ENCODE measurements at places on chromosomes 12 and 14.
A peak's percentile ranks its signal among the peaks of the same experiment; 100 is the strongest.

DNA sequence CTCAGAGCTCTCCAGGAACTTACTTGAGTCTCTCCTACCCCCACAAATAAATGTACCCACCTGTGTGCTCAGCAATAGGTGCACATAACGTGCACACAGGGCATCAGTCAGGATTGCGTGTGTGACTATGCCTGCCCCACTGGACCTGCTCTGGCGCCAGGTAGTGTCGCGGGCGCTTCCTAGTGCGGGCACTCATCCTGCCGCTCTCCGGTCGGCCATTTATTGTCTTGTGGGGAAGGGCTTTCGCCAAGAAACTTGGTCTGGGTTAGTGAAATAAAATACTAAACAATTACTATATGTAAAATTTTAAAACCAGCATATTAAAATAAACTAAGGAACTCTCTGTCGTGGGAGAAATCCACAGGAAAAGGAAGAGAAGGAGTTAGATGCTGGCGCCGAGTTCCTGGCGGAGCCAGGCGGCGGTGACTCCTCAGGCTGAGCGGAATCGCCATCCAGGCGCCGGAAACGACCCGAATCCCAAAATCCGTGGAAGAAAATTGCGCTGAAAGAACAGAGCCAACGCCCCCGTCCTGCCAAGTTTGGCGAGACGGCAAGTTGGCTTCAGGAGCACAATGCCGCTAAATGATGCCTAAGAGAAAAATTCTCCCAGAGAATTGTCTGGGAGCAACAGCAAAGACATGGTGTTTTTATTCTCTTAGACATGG, 7.9 kb upstream of the HOXC13 start:
- no peak for DNase-seq

GRCh38 chr12:30134229-30134628, 350.5 kb upstream of the TMTC1 start:
- DNase-seq: no peak

DNA sequence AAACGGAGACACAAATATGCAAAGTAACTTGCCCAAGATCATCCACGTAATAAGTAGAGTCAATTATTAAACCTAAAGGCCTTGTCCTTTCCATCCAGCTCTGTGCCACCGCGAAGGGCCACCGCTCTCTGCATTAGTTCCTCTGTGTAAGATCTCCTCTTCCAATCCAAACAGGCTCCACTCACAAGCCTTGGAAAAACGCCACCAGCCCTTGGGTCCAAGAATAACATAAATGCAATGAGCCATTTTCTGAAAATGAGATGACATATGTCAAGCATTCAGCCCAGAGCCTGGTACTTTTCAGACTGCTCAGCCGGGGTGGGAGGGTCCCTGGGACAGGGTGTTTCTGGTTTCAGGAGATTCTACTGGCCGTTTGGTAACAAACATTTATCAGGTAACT, 30.0 kb downstream of the DGLUCY start:
- no peak for DNase-seq

DNA sequence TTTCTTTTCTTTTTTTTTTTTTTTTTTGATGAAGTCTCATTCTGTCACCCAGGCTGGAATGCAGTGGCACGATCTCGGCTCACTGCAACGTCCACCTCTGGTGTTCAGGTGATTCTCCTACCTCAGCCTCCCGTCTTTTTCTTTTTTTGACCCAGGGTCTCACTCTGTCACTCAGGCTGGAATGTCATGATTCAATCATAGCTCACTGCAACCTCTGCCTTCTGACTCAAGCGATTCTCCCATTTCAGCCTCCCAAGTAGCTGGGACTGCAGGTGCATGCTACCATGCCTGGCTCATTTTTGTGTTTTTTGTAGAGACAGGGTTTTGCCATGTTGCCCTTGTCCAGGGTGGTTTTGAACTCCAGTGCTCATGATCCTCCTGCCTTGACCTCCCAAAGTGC, 12.0 kb downstream of the FUT8 start:
- DNase-seq: no peak

DNA sequence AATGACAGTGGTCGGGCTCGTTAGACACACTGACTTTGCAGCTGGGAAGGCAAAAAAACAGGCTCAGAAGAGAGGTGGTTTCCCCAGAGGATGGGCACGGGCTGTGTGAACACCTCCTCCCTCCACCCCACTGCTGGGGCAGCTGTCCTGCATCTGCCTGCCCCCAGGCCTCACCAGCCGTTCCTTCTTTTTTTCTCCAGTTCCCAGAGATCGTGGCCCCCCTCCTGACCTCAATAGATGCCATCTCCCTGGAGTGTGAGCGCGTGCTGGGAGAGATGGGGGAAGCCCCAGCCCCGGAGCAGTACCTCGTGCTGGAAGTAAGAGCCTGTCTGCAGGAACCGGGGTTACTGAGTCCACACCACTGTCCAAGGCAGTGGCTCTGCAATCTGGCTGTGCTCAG, 17.4 kb downstream of the MVK start:
- DNase-seq: no peak

DNA sequence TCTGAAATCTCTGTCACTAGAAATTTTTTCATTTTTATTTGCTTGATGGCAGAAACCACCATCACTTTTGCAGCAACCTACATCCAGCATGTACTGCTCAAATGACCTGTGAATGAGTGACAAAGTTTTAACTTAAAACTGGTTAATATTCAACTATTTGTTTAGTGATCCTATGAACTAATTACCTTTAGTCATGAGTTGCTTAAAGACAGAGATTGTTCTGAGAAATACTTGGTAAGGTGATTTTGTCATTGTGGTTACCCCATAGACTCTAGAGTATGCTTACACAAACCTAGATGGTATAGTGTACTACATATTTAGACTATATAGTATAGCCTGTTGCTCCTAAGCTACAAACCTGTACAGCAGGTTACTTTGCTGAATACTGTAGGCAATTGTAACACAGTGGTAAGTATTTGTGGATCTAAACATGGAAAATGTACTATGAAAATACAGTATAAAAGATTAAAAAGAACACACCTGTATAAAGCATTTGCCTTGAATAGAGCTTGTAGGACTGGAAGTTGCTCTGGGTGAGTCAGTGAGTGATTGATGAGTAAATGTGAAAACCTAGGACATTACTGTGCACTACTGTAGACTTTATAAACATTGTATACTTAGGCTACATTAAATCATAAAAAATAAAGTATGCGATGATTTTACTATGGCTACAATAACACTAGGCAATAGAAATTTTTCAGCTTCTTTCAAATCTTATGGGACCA, 256.6 kb upstream of the PPFIA2 start:
- no peak for DNase-seq

GRCh38 chr12:107955966-107956643, 173.0 kb upstream of the WSCD2 start:
- DNase-seq: no peak

DNA sequence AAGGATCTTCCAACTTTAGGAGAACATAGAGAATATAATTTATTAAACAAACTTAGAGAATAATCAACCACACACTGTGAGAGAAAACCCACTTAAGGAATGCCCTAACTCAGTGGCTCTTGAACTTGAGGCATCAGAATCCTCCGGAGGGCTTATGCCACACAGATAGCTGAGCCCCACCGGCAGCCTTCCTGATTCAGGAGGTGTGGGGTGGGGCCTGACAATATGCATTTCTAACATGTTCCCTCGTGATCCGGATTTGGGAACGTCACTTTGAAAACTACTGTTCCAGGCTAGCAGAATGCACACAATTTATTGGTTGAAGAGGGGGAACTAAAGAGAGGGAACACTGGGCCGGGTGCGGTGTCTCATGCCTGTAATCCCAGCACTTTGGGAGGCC, 2.0 kb upstream of the SOAT2 start:
- no peak for DNase-seq

DNA sequence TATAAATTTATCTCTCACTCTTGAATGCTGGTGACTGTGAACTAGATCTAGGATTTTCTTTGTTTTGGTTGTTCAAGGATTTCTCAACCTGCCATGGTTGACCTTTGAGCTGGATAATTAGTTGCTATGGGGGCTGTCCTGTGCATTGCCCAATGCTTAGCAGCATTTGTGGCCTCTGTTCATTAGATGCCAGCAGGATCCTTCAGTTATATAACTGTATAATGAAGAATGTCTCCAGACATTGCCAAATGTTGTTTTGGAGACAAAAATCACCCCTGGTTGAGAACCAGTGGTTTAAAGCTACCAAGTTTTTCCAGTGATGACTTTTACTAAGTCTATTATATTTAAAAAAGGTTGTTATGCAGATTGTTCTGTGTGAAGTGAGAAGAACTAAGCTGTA, 147.9 kb upstream of the STXBP6 start:
- no peak for DNase-seq

DNA sequence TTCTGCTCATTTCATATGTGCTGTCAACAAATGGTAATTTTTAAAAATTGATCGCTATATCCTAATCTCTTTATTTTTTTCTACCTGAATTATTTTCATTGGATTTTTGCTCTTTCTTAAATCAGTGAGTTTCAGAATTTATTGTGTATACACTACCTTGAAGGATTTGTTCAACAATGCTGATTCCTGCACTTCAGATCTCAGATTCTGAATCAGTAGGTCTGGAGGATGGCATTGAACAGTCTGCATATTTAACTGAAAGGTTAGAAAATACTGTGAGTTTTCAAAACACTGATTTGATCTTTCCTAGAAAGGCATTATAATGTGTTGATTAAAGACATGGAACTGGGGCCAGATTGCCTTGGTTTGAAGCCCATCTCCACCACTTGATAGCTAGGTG, 1.6 kb downstream of the G2E3 start:
- DNase-seq: no peak

- DNase-seq: no peak
Observed at GRCh38 chr12:59499774-59500173, 96.1 kb upstream of the SLC16A7 start.

GRCh38 chr12:111322336-111323250, 46.3 kb downstream of the PHETA1 start:
- DNase-seq: peak; percentile 75

GRCh38 chr12:126430921-126431320, 1365.7 kb downstream of the AACS start:
- no peak for DNase-seq

GRCh38 chr12:47980197-47980596, 16.8 kb downstream of the TMEM106C start:
- no peak for DNase-seq

GRCh38 chr12:28088566-28089272, 101.5 kb upstream of the CCDC91 start:
- no peak for DNase-seq

DNA sequence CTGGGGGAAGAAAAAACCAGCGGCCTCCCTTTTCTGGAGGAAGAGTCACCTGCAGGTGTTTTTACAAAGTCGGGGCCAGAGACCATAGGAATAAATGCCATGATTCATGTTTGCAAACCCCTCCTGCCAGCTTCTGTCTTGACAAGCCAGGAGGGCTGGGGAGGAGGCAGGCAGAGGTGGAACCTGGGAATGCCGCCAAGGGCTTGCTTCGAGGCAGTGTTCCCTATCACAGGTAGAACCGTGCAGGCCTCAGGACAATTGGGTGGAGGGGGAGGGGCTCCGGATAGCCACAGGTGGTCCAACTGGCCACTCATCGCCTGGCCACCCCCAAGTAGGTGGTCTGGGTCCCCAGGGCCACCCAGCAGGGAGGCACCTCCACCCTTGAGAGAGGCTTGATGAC, 14.2 kb upstream of the DLK1 start:
- DNase-seq: peak; percentile 43

DNA sequence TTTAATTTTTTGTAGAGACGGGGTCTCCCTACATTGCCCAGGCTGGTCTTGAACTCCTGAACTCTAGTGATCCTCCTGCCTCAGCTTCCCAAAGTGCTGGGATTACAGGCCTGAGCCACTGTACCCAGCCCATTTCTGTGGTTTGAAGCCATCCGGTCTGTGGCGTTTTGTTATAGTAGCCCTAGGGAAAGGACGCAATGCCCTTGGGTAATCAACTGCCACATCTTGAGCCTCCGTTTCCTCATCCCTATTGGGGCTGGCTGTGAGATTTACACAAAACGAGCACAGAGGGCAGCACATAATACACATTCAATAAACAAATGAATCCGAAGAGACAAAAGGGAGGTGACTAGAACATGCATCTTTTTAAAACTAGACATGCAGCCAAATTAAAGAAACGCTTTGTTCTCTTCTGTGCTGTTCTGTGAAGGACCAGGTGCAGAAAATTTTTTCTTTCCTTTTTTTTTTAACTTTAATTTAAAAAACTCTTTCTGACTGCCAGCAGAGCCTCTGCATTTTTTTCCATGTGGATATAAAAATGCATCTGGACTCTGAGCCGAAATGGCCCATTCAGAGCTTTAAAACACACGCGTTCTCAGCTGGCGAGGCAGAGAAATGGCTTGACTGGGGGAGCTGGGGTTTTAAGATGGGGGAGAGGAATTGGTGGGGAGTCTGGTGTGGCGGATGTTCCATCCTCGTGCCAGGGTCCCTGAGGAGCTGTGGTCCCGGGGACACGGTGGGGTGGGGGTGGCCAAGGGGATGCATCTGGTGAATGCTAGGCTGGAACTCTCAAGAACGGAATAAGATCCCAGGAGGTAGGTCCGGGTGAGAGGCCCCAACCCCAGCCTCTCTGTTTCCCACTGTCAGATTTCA, 119.0 kb downstream of the RBM19 start:
- DNase-seq: no peak

DNA sequence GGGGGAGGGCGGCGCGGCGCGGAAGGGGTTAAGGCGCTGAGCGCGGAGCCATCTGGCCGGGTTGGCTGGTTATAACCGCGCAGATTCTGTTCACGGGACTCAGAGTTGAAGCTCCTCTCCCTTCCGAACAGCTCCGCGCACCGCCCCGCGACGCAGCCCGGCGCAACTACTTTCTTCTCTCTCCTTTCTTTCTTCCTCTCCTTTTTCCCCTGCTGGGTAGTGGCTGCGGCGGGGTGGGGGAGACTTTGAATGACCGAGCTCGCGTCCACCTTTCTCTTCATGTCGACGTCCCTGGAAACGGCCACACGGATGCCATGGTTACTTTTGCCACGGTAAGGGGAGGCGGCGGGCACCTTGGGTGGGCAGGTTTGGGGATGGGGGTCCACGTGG, at the start of gene NTF3:
TSS of gene NTF3 (plus strand) at position 98 of the 390 bp plus-strand sequence. CDS start at position 315, 217 bp downstream.
- peak; percentile 53 for DNase-seq

DNA sequence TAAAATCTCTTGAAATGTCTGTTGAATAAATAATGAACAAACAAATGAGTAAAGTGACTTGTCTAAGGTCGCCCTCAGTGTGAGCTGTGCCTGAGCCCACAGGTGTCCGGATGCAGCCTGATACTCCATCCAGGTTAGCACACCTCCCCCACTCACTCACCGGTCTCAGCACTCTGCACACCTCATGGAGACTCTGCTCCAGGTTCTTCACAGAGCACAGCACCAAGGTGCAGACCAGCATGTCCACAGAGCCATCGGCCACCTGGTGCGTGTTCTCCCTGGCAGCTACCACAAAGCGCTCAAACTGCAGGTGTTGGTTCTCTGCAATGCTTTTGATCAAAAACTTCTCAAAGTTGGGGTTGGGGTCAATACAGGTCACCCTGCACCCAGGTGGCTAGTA, 4.1 kb upstream of the KRT7 start:
- DNase-seq: no peak
